Iris pigment epithelial cell (primary cell): ENCODE measurements at places on chromosomes 3 and 15.

GRCh38 chr15:92392462-92392861 lies 1.2 kb upstream of the ST8SIA2 start:
- DNase-seq, result no peak

- DNase-seq, result no peak
These were observed 16.7 kb upstream of the ZMAT3 start for GRCh38 chr3:179088306-179088705.

GRCh38 chr15:83113881-83114674 lies 6.6 kb downstream of the TM6SF1 start:
- DNase-seq, result no peak

DNA sequence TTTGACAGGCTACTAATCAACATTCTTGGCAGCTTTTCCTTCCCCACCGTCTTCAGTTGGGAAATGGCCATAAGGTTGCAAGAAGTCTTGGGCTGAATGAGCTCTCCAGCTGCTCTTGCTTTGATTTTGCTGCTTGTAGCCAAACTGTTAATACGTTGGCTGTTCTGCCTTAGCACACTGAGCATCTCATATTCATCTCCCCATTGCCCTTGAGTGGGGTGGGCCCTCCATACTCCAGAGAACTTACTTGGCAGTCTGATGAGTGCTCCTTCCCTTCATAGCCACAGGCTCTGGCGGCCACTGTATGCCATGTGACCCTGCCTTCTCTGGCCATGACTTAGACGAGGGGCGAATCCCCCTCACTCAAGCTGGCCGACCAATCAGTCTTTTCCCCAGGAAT lies 25.8 kb upstream of the PAQR5 start:
- no peak for DNase-seq

DNA sequence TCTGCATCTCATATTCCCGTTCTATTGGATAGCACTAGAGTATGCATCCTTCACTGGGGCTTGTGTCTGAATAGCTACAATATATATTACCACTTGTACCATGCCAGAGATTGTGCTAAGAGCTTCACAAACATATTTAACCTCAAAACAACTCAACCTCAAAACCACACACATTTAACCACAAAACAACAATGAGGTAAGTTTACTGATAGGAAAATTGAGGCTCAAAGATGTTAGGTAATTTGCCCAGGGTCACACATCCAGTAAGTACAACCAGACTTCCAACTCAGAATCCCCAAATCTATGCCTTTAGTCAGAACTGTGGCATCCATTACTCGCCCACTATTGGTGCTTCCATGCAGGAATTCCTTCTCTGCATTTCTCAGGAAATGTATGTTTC lies 220.0 kb downstream of the FAM43A start:
- DNase-seq, result peak; percentile 75

DNA sequence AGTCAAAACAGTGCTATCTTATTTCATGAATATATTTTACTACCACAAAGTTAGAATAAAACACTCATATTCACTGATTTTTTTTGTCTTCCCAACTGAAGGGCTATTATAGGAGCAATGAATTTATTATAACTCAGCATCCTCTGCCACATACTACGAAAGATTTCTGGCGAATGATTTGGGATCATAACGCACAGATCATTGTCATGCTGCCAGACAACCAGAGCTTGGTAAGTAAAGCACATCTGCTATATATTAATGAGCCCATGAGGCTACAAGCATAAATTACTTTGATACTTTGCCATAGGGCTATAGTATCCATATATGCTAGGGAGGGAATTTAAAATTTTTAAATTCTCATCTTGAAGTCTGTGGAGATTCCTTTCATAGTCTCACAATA lies 95.9 kb downstream of the FEZF2 start:
- DNase-seq, result no peak

DNA sequence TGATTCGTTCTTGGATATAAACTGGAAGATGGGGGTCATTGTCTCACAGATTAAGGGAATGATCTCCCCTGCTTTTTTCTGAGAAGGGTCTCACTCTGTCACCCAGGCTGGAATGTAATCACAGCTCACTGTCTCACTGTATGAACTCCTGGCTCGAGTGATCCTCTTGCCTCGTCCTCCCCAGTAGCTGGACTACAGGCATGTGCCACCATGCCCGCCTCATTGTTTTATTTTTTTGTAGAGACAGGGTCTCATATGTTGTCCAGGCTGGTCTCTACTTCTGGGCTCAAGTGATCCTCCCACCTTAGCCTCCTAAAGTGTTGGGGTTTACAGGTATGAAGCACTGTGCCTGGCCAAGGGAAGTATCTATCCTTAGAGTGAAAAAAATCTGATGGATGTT lies 5.4 kb downstream of the OXSR1 start:
- DNase-seq, result no peak

DNA sequence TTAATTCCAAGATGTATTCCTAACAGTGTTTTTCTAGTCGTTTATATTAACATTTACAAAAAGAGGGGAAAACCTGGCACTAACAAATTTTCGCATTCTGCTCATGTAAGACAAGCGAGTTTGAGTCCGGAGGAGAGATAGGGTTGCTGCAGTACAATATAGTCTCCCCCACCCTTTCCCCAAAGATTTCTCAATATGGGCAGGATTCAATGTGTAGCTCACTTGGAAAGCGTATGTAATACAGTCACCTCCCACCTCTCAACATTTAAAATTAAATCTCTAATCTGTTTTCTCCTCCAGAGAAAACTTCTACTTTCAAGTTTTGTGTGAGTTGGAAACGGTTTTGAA lies 57.9 kb downstream of the CMSS1 start:
- DNase-seq, result peak; percentile 73

DNA sequence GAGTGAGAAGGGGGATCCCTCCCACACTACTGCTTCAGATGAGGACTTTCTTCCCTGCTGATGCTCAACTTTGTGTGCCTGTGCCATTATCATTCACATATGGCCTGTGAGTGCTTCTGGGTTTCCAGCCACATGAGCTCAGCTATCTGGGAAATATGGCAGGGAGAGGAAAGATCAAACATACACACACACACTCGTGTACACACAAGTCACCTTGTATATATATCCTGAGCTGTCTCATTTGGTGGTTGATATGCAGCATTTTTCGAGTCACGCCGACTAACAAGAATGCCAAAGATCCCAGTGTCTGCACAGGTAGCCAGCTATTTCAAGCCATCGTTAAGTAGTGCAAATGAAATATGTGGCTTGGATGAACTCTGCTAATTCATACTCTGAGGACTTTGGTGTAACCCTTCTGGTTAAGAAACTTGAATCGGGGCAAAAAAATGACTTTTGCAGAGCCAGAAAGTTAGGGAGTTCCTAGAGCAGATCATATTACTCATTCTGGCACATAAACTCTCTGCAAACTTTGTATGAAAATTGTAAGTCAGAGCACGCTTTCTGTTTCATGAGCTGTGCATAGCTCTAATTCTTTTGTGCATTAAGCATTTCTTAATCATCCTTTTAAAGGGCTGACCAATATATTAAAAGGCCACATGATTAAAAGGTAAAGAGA lies 24.9 kb upstream of the WNT5A start:
- DNase-seq, result peak; percentile 79

DNA sequence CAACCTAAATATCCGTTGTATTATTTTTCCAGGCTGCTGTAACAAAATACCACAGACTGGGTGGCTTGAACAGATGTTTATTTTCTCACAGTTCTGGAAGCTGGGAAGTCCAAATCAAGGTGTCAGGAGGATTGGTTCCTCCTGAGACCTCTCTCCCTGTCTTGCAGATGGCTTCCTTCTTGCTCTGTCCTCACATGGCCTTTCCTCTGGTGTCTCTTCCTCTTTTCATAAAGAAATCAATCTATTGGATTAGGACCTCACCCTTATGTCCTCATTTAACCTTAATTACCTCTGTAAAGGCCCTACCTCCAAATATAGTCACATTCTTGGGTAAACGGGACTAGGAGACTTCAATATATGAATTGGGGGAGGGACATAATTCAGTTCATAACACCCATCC lies 89.2 kb upstream of the PLCL2 start:
- no peak for DNase-seq

DNA sequence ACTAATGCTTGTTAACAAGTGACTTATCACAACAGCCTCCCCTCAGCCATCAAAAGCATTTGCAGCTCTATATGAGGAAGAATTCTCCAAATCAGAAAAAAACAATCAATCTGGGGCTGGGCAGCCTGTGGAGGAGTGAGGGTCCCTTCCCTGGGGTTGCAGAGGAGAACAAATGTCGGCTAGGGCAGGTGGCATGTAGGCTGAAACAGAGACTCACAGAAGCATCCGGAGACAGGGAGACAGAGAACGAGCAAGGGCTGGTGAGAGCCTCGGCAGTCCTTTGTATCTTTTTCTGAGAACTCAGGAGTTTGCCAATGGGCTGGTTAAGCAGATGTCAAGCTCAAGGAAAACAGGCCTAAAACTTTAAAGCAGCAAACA lies 15.8 kb downstream of the ITGA11 start:
- no peak for DNase-seq
